ENCODE measurements at places on chromosomes 13 and 19.
A peak's percentile ranks its signal among the peaks of the same experiment; 100 is the strongest.

DNA sequence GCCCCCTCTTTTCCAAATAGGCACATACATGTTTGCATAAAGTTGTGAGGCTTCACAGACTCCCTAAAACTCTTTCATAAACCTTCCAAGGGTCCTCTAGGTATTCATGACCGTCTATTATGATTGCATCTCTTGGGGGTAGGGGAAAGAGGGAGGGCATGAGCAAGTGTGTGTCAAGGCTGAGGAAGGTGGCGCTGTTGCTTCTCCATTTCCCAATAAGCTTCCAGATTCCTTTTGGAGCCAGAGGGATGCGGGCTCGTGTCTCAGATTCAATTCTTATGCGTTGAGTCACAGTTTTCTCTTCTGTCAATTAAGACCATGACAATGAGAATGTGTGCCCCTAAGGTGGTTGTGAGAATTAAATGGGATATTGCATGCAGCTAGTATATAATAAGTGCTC, 51.0 kb upstream of the CYP2A7 start:
- no peak for DNase-seq

GRCh38 chr13:66972659-66973058, 257.5 kb downstream of the PCDH9 start:
- no peak for DNase-seq

- no peak for DNase-seq
Measured at GRCh38 chr19:7542556-7543348, 7.2 kb downstream of the PNPLA6 start.

DNA sequence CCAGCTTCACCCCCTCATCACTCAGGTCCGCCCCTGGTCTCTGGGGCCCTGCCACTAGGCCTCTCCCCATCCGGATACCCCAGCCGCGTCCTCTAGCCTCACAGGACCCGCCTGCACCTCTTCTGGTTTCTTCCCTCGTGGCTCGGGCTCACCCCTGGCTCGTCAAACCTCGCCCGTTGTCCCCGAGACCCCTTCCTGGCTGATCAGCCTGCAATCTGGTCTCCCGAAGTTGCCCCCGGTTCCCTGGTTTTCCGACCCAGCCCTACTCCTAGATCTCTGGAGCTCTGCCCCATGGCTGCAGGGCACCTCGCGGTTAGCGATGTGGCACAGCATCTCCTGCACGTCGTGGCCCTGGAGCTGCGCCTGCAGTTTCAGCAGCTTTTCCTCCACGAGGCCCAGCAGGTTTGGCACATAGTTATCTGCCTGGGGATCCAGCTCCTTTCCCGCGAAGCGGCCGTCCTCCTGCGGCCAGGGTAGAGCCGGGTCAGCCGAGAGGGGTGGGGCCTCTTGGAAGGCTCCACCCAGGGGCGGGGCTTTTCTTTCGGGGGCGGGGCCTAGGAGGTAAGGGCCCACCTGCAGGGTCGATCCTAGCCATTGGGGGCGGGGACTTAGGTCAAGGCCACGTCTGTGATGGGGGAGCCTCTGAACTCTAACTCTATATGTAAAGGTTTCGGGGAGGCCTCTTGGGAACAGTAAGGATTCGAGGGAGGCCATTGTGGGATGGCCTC, 2.4 kb upstream of the RGL3 start:
- DNase-seq = peak; percentile 15

GRCh38 chr13:44843403-44843802, 145.9 kb downstream of the NUFIP1 start:
- DNase-seq = peak; percentile 59

DNA sequence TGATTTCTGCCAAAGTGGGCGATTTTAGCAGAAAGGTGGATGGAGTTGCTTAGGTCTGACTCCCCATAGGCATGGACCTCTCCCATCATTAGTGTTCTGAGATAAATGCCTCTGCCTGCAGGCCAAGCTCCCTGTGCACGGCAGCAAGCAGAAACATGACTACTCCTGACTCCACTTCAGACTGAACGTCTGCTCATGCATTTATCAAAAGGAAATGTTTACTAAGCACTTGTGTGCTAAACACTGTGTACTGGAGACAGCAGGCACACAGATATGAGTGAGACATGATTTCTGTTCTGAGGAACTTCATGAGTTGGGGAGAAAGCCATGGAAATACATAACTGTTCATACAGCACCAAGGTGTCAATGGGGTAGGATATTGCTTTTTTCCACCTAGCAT, 149.6 kb downstream of the MIPEP start:
- DNase-seq = no peak

DNA sequence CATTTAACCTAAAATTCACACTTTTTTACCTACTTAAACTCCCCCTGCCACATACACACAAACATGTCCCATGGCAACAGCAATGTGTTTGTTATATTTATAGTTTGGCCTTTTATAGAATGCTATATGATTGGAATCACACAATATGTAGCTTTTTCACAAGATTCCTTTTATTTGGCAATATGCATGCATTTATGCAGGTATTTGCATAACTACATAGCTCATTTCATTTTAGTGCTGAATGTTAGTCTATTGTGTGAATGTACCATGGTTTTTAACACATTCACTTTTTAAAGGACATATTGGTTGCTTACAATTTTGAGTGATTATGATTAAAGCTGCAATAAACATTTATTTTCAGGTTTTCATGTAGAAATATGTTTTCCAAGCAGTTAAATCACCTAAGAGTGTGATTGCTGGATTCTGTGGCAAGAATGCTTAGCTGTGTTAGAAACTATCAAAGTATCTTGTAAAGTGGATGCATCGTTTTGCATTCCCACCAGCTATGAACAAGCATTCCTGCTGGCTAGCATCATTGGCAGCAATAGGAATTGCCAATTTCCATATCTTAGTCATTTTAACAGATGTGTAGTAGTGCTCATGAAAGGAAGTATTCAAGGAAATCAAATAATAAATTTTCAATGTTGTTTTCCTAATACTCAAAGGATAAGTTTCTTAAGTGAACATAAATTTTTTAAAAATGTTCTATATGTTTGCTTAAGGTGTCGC, 557.0 kb downstream of the SLITRK1 start:
- no peak for DNase-seq

DNA sequence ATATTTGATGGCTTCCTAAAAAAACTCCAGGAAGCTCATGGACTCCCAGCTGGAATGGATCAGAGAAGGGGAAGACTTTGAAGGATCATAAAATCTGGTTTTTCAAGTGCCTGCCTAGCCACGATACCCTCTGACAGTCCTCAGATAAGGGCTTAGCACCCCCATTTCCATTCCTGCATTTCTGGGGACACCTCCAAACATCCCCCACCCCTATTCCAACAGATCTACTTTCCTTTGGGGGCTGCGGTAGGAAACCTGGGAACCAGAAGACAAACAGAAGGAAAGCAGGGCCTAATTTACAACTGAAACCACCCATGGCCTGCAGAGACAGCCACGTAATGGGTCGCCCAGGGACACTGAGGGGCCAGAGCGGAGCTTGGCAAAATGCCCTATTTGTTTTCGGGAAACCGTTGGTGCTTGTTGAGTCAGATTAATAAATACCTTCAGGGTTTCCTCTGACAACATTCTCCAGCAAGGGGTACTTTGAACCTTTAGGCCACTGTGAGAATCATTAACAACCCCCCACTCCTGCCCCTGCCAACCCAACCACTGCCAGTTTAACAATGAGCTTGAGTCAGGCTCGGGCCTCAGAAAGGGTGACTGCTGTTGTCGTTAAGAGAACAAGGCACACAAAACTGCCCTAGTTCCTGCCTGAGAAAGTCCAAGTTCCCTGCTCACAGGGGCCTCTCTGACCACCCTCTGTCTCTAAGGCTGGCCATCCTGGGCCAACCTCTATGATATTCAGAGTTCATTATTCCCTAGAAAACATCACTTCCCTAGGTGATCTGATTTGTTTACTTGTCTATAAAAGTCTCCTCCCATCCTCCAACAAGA, 23.5 kb downstream of the RHPN2 start:
- peak; percentile 40 for DNase-seq

DNA sequence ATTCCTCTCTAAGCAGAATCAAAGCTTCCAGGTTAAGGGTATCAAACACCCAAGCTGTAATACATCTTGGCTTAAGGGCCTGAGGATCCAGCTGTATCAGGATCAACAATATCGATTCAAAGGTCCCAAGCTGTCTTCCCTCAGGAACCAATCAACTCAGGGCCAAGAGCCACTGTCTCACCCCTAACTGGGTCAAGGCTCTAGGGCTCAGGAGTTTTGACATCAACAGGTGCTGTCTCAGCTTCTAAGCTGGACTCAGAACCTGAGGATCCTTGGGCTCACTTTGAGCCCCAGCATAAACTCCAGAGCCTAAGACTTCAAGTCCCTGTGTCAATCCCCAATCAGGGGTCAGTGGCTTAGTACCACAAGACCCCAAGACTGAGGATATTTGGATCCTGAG, 917 bp downstream of the FBXW9 start:
- no peak for DNase-seq

DNA sequence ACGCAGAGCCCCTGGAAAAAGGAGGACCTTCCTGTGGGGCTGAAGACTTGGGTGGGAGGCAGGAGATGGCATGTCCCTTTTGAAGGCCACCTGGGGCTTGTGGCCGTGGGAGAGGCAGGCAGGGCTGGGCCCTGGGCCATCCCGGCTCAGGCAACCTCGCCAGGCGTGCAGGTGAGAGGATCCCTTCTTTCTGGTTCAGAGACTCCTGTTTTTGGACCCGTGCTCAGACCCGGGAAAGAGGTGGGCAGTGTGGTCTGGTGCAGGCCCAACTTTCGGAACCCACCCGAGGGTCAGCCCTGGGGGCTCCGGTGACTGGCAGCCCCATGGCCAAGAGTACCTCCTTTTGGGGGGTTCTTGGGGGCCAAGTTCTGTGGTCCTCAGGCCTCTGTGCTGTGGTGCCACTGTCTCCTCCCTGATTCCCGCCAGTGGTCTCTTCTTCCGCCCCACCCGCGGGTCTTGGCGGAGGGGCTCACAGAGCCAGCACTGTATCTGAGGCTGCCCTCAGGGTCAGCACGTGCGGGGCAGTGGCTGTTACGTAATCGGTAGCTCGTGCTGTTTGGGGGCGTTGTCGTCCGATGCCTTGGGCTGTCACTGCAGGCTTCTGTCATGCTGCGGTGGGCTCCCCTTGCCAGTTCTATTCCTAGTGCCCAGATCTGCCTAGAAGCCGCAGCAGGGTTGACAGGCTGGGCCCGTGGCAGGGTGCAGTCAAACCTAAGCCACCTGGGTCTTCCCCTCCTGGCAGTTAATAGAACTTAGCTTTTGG, 42.7 kb downstream of the KDM4B start:
- DNase-seq = no peak

GRCh38 chr19:18995804-18996241, 37.5 kb downstream of the SUGP2 start:
- DNase-seq = peak; percentile 94

- no peak for DNase-seq
Measured at GRCh38 chr19:4431296-4431695, 26.3 kb downstream of the UBXN6 start.

- peak; percentile 64 for DNase-seq
Measured at GRCh38 chr19:48090281-48090802, 20.3 kb downstream of the PLA2G4C start.

DNA sequence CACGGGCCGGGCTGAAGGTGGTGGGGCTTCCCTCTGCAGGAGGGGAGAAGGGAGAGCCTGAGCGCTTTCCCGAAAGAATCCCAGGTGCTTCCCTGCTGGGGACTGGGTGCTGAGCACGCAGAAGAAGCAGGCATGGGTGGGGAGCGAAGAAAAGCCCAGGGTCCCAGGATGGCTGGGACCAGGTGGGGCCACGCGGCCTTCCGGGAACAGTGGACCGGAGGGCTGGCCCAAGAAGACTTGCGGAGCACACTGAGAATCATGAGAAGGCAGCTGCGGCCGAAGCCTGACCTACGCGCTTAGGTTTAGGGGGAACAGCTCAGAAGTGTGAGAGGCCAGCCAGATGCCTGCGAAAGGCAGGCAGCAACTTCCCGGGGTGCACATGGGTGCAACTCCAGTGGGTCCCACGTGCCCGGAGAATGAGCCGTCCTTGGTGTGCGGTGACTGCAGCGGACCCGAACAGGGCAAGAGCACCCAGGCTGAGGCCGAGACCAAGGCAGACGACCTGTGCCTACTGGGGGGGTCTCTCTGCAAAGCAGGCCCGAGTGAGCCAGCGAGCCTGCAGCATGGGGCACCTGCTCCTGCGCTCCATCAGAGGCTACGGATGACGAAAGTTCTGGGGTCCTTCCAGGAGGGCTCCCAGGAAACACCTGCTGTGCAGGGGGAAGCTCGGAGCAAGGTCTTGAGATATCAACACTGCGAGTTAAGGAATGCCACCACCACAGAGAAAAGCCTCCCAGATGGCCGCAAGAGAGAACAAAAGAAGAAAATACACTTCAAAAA, 52.4 kb downstream of the MLLT1 start:
- no peak for DNase-seq

- DNase-seq = no peak
Measured at GRCh38 chr13:46665633-46666482, 112.9 kb downstream of the LRCH1 start.

- no peak for DNase-seq
Measured at GRCh38 chr13:109728791-109729731, 57.3 kb downstream of the IRS2 start.

- no peak for DNase-seq
Measured at GRCh38 chr13:77506874-77507273, 28.6 kb upstream of the SCEL start.

DNA sequence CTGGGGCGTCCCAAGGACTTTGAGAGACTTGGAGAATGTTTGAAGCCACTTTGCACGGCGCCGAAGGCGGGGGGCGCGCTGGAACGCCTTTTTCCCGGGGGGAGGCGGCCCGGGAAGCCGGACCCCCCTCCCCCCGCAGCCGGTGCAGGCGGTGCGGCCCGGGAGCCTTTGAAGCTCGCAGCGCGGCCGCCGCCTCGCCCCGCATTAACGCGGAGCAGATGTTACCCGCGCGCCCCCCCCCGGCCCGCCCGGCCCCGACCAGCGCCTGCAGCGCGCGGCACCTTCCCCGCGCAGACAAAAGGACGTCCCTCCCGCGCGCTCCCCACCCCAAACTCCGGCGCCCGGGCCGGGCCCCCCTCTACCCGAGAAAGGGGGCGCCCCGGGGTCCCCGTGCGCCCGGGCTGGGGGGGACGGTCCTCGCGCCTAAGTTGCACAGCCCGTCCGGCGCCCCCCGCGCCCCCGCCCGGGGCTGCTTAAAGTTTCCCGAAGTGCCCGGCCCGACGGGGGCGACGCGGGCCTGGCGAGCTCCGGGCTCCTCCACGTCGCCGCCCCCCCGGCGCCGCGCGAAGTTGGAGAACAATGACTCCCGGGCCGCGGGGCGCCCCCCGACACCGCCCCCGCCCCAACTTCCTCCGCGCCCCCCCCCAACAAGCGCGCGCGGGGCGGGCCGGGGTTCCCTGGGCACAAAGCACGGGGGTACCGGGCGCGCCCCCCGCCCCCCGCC, 685 bp downstream of the TCF3 start:
- DNase-seq = peak; percentile 45

GRCh38 chr13:33218426-33218825, 67.1 kb downstream of the STARD13 start:
- DNase-seq = no peak

DNA sequence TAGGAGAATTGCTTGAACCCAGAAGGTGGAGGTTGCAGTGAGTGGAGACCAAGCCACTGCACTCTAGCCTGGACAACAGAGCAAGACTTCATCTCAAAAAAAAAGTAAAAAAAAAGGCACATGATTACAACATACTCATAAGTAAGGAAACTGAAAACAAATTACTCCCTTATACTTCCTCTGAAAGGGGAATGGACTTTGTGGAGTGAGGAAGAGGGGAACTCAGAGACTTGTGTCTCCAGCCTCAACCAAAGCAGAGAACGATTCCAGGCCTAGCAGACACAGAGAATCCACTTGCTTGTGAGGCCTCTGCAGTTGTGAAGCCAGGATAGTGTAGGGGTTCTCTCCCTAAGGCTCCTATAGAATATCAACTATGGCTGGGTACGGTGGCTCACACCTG, 4.3 kb upstream of the LATS2 start:
- DNase-seq = no peak

GRCh38 chr19:41934849-41935374, 6.7 kb upstream of the ERFL start:
- DNase-seq = peak; percentile 84

- no peak for DNase-seq
Measured at GRCh38 chr13:43222086-43222485, 198.7 kb downstream of the DNAJC15 start.

Measured in AG08395 (cell line).